AG04449 (cell line): ENCODE measurements at places on chromosomes 5 and 9.

DNA sequence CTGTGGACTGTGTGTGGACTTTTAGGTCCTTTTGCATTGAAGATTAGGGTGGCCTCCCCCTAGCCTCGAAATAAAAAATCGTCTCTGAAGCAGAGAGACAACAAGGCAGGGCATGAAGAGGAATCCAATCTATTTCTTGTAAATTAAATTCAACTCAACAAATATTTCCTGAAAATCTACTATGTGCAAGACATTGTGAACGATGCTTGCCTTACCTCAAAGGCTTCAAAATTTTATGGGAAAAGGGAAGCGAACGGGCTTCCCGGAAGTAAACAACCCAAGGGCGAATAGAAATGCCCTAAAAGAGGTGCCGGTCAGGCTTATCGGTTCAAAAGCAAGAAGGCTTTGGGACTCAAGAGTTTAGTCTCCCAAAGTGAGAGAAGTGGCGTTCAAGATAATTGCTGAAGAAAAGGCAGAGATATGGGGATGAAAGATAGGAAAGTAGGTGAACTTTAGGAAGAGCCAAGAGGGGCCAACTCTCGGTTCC lies 525 bp downstream of the KIF24 start:
- no peak for DNase-seq

GRCh38 chr5:101306391-101307137 lies 403.5 kb upstream of the ST8SIA4 start:
- no peak for DNase-seq

- DNase-seq, result no peak
Observed at GRCh38 chr9:137265496-137266161, 10.5 kb downstream of the NELFB start.

GRCh38 chr5:154829181-154829588 lies 21.2 kb downstream of the FAXDC2 start:
- no peak for DNase-seq

GRCh38 chr5:31815376-31815775 lies 176.4 kb downstream of the PDZD2 start:
- no peak for DNase-seq

- no peak for DNase-seq
Observed at GRCh38 chr5:81195335-81195929, 37.7 kb upstream of the CKMT2 start.

GRCh38 chr5:1116109-1116740 lies 4.4 kb upstream of the SLC12A7 start:
- no peak for DNase-seq

DNA sequence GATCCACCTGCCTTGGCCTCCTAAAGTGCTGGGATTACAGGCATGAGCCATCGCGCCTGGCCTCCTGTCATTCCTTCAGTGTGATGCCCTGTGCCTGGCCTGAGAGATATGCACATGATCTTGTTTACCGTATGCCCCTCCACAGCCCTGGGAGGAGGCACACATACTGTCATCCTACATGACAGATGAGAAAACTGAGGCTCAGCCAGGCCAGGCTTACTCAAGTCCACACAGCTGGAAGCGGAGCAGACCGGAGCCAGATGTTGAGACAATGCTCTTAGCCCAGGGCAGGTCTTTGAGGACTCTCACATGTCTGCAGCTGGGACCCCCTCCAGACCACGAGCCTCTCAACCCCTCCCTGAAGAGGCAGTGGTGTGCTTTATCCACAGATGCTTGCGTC lies 38.7 kb upstream of the SH3PXD2B start:
- DNase-seq, result no peak

DNA sequence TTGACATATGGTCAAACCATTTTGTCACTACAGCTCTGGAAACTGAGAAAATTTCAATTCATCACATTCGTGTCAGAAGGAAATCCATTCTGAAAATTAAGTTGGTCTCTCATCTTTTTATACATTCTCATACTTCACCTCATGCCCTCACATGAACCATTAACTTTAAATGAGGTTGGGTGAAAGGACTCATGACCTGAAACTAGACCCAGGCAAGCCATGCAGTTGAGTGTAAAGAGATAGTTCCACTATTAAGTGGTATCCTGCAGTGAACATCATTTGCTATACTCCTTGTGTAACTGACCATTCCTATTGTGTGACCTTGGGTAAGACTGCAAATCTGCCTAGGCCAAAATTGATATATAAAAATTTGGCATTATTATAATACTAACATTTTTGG lies 299.6 kb upstream of the GRIN3A start:
- DNase-seq, result no peak

- no peak for DNase-seq
Observed at GRCh38 chr5:54616031-54616430, 98.5 kb downstream of the SNX18 start.

- DNase-seq, result no peak
Observed at GRCh38 chr5:111532886-111533582, 20.7 kb upstream of the STARD4 start.

DNA sequence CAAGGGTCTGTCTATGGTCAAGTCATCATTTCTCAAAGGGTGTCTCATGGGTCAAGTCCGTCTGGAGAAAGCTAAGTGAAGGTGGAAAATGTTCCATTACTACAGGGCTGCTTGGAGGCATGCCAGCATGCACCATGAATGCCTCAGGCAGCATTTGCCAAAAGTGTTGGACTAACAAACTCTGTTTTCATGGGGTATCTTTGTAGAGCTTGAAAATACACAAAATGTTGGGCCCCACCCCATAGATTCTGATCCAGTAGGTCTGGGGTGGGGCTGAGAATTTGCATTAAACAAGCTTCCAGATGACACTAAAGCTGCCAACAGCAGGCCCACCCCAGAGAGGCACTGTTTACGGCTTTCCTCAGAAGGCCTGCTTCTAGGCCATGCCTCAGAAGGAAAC lies 75.0 kb upstream of the FRRS1L start:
- DNase-seq, result no peak

- DNase-seq, result no peak
Observed at GRCh38 chr5:5437227-5438172, 15.0 kb downstream of the ICE1 start.

GRCh38 chr5:123350742-123351141 lies 72.5 kb downstream of the CEP120 start:
- no peak for DNase-seq

DNA sequence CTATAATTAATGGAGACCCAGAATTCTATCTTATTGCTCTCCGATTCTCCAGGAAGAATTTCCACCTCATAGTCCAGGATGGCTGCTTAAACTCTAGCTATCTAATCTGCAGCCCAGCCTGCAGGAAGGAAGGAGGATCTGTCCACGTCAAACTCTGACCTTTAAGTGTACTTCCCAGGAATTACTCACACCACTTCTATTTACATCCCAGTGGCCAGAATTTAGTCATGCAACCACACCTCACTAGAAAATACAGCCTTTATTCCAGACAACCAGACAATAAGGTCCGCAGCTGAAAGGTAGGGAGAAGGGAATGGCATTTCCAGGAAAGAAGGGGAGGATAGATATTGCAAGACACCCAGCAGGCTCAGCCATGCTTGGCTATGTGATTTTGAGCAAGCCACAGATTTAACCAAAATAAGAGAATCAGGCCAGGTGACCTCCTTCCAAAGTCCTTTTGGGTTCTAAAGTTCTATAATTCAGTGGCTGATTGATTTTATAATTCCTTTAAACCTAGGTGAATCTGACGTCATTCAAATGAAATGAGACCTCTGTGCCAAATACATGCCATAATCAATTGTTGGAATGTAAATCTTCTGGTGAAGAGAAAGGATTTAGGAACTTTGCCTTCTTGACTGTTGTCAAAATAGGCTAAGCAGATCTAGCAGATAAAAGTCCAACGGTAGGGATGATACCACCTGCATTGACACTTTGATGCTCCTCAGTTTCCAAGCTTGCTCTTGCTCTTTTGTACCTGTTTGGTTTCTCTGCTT lies 3.7 kb upstream of the DENND1A start:
- DNase-seq, result no peak

GRCh38 chr5:14505310-14506139 lies 76.1 kb upstream of the OTULINL start:
- DNase-seq, result no peak

DNA sequence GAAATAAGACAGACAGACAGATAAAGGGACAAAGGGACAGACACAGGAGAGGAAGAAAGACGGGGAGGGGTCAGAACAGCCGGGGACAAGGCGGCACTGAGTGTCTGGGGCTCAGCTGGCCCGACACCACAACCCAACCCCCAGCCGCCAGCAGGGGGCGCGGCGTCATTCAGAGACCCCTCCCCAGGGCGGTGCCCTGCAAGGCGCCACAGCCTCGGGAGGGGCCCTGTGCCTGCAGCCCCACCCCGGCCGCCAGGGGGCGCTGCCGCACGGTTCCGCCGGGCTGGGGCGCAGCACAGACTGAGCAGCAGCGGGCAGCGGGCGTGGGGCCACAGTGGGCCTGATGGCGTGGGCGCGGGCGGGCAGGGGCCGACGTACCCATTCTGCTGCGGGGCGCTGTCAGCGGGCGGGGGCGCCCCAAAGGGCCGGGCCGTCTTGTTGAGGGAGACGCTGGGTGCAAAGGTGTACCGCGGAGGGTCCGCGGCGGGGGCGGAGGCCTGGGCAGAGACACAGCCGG lies 5.9 kb downstream of the PDLIM7 start:
- no peak for DNase-seq

DNA sequence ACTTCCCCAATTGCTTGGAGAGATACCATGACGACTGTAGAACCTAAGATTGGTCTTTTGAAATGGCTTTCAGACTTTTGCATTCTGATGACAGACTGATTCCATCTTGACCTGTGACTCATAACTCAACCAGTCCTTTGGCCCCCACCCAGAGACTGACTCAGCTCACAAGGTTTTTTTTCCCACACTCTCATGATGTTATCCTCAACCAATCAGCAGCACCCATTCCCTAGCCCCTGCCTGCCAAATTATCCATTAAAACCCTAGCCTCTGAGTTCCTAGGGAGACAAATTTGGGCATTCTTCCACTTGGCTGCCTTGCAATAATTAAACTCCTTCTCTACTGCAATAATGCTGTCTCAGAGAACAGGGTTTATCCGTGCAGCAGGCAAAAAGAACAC lies 1263.3 kb upstream of the CDH9 start:
- DNase-seq, result no peak
